ENCODE measurements at places on chromosomes 1 and 21. TPM values are rescaled to one million over a fixed set of nuclear protein-coding genes. Genes with fewer than 3 reads are reported as not detected.

The CD1B gene
- total RNA-seq, result not detected

The RGS4 gene
- total RNA-seq, result 25.9 TPM

The AADACL4 gene
- not detected for total RNA-seq

The DPT gene
- not detected for total RNA-seq

The AIRE gene
- 0.45 TPM for total RNA-seq

The SEC16B gene
- total RNA-seq, result 0.35 TPM

The KCNK2 gene
- total RNA-seq, result not detected

The OLIG2 gene
- 0.09 TPM for total RNA-seq

The NID1 gene
- total RNA-seq, result 30.5 TPM

The TAL1 gene
- total RNA-seq, result 0.30 TPM

The GPR25 gene
- not detected for total RNA-seq

Data from cardiac muscle cell (in vitro differentiated cells and primary cell).